Left ventricle myocardium inferior (tissue), 1 donor: ENCODE measurements at places on chromosomes 7 and 10.

DNA sequence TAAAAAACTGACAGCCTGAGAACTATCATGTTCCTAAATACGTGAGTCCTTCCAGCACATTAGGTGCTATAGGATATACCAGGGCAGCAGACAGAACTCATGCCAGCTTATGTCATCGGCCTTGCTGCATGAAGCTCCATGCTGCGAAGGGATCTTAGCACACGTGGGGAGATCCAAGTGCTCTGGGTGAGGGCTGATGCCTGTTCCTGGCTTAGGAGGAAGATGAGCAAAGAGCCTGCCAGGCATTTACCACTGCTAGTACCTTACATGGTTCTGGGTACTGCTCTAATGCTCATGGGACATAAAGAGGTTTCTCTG, 43.2 kb downstream of the SVIL start:
- DNase-seq: no peak

DNA sequence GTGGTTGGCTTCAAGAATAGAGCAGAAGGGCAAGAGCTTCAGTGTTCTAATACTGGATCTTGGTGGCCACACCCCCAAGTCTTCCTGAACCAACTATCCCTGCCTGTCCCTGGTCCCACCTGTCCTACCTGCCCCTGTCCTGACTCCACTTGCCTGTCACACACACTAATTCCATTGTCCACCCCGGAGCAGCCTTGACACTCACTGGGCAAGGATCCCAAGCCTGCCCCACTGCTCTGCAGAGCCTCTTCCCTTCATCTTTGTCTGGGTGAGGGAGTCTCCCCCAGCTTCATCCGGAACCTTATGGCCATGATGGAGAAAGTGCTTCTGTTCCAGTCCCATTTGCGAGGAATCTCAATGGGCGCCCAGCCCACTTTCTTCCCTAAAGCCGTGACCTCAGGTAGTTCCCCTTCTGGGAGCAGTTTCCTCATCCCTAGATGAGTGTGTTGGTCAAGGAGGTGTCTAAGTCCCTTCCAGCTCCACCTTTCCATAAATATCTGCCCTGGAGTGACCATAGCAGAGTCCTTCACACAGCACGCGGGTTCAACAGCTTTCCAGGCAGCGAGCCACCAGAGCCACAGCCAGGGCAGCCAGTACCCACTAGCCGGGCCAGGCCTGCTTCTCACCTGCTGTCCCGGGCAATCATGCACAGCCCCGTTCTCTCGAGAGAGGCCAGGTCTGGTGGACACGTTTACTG, 61.5 kb downstream of the VIPR2 start:
- no peak for DNase-seq

- DNase-seq: no peak
Observed at GRCh38 chr7:33726582-33726981, 178.8 kb upstream of the BMPER start.

DNA sequence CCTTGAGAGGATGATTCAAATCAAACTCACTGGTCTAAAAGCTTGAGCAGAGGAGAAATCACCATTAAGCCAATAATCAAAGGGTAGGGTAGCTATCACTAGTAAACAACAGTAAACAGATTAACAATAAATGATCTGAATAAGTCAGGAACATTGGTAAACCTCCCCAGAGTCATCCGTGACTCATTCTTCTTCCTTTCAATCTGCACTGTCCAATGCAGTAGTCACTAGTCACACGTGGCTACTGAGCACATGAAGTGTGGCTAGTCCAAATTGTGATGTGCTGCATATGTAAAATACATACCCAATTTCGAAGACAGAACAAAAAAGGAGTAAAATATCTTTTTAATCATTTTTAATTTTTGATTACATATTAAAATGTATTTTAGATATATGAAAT, 64.0 kb downstream of the ERCC6 start:
- DNase-seq: no peak

- DNase-seq: no peak
Observed at GRCh38 chr7:9822458-9823290, 1151.0 kb upstream of the PHF14 start.

GRCh38 chr7:16564909-16565426, 38.3 kb downstream of the LRRC72 start:
- no peak for DNase-seq

- DNase-seq: no peak
Observed at GRCh38 chr10:104527013-104527412, 114.1 kb upstream of the SORCS3 start.

DNA sequence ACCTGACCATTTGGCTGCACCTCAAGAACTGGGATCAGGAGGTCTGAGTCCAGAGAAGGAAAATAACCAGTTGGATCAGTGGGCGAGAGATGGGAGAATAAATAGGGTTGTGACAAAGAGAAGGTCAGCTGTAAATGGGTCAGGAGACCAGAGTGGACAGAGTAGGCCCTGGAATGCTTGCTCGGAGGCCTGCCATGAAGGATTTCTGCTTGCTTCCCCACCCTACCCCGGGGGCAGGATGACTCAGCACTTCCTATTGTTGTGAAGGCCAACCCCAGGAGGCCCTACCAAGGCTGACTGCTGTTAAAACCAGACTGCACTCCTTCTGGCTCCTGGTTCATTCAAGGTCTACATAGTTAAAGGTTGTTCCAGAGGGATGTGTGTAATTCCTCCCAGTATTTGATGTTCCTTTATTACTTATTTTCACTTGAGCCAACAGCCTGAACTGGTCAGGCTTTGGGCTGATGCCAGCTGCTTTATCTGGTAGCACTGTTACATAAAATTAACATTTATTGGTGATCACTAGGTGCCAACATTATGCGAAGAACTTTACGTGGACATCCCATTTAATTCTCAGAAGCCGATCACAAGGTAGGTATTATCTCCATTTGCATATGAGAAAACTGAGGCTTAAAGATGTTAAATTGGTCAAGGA, 27.3 kb upstream of the IFRD1 start:
- DNase-seq: peak; percentile 74

- DNase-seq: no peak
Observed at GRCh38 chr7:133207687-133208086, 45.2 kb upstream of the EXOC4 start.

GRCh38 chr7:44258423-44258760, 57.6 kb downstream of the YKT6 start:
- DNase-seq: no peak

GRCh38 chr10:52443419-52444388, 129.6 kb downstream of the DKK1 start:
- DNase-seq: no peak

DNA sequence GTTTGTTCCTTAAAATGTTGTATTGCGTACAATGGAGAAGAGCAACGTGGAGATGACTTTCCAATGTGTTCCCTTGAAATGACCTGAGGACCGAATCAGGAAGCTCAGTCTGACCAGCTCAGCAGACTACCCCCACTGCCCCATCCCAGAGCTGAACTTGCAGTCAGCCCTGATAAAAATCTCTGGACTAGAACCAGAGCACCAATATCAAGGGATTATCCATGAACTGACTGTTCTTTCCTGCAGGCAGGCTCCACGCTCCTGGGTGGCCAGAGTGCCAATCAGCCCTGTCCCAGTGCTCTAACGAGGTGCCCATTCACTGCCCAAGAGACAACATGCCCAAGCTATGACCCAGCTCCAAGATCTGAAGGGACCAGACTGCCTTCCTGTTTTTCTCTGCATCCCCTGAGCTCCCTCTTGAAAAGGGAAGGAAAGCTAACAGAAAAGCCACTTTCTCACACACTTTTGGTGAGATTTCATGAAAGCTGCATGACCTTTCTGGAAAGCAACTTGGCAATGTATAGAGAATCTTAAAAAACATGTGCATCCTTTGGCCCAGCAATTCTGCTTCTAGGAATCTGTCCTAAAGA, 130.2 kb downstream of the KCNMA1 start:
- no peak for DNase-seq

- no peak for DNase-seq
Observed at GRCh38 chr10:84088626-84089025, 50.7 kb upstream of the GHITM start.

DNA sequence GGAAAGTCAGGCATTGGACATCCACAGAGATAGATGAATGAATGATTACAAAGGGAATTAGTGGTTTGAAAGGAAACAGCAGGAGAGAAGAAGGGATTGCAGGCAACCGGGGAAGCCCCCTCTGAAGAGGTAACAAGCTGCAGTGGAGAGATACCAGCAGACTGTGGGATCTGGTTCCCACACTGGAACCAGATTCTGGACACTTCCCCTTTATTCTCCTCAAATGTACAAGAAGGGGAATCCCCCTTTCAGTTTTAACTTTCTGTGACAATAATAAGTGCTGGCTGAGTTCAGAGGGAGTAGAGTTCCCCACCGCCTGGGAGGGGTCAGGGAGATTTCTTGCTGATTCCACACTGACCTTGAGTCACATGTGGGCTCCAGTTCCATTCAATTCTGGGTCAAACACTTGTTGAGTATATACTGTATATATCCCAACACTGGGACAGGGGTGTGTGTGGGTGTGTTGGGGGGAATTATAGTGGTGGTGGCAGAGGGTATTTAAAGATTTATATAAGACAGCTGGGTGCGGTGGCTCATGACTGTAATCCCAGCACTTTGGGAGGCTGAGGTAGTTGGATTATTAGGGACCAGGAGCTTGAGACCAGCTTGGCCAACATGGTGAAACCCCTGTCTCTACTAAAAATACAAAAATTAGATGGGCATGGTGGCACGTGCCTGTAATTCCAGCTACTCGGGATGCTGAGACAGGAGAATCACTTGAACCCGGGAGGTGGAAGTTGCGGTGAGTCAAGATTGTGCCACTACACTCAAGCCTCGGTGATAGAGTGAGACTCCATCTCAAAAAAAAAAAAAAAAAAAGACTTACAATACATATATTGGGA, 16.5 kb upstream of the DDIT4 start:
- DNase-seq: peak; percentile 47

DNA sequence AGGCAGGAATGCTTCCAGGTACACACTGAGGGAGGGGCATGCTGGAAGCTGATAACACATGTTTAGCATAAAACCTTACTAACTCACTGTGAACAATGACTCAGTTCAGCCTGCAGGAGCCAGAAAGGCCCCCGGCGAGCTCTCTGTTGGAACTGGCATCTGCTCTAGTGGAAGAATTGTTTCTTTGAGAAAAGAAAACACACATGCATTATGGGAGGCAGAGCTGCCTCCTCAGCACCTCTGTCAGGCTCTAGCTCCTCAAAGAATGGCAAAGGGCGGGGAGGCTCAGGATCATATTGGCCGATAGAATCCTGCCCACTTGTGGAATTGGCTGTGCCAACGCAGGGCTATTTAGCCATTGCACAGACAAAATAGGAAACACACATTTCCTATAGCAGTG, 338.3 kb downstream of the CXCL12 start:
- DNase-seq: no peak

DNA sequence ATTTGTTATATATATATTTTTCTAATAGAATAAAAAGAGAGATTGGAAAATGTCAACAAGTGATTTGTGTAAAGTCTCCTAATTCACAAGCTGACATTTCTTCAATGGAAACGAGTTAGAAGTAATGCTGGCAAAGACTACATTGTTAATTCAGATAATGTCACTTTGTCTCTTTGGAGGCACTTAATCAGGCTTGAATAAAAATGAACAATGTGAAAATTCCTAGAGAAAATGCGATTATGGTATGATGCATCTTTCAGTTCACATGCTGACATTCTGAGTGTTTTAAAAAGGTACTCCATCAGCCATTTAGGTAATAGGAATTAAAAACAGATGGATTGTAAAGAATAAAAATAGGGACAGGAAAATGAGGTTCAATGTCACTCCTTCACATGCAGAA, 100.1 kb downstream of the SLC13A1 start:
- DNase-seq: no peak

DNA sequence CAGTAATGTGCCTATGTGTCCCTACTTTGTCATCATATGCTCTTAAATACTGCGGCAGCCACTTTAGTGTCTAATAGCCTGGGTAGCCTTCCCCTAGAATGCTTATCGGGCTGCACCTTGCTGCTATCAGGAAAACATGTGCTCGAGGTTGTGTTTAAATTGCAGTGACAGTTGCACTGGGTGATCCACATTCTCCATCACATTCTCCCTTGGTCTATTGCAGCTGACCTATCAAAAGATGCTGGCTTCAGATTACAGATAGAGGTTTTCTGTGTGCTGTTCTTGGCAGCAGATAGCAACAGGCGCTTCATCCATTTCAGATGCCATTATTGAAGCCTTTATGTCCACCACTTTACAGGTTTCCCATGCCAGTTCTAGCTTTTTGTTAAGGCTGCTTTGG, 130.1 kb upstream of the MDFIC start:
- no peak for DNase-seq

DNA sequence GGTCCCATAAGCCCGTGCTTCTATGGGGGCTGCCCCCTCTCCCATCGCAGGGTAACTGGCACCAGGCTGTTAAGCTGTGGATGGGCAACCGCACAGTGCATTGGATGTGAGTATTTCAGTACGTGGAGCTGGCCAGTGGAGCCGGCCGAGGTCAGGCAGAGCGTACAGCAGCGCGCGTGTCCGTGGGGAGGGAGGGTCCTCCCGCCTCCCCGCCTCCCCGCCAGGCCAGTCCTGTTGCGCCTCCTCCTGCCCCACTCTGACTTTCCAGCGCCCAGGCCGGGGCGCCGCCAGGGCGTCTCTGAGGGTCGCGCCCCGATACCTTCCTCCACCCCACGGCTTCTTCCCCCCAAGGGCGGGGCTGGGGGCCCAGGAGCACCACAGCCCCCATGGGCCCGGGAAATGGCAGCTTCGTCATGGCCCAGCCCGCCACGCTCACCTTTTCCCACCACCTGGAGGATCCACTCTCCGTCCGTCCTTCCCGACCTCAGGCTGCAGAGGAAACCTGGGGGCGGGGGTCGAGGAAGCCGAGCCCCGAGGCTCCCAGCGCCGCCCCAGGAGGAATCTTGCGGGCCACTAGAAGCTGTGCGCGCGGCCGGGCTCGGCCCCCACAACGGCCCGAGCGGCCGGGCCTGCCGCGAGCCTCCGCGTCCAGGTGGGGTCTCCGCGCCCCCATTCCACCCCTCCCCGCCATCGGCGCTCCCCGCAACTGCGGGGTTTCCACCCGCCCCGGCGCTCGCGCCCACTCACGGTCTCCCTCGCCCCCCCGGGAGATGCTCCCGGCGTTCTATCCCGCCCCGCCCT, 831 bp upstream of the PFKP start:
- no peak for DNase-seq

DNA sequence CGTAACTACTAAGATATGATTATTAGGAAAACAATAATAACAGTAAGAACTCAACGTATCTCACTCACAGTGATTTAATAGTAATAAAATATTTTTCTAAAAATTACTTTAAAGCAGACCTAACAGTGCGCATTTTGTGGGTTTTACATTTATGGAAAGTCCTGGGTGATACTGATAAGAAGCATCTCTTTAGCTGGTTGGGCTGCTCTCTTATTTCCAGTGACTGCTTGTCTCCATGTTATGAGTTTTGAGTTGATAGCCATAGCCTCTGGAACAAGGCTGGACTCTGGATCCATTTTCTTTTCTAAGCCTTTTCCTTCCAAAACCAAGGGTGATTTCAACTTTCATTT, 29.5 kb upstream of the INHBA start:
- DNase-seq: no peak

- DNase-seq: no peak
Observed at GRCh38 chr10:116324951-116325635, 845 bp downstream of the CCDC172 start.

- DNase-seq: no peak
Observed at GRCh38 chr10:131784363-131785120, 116.3 kb upstream of the PPP2R2D start.

- DNase-seq: no peak
Observed at GRCh38 chr7:144529269-144529926, 125.9 kb upstream of the NOBOX start.
